ENCODE measurements at places on chromosomes 16 and 17. TPM values are rescaled to one million over a fixed set of nuclear protein-coding genes. Genes with fewer than 3 reads are reported as not detected.

GRCh38 chr17:17179371-17179827 is 26.7 kb downstream of the PLD6 start:
- DNase-seq = peak; percentile 52

- DNase-seq = no peak
These were observed 3.3 kb upstream of the PRSS33 start for GRCh38 chr16:2790631-2791030.

DNA sequence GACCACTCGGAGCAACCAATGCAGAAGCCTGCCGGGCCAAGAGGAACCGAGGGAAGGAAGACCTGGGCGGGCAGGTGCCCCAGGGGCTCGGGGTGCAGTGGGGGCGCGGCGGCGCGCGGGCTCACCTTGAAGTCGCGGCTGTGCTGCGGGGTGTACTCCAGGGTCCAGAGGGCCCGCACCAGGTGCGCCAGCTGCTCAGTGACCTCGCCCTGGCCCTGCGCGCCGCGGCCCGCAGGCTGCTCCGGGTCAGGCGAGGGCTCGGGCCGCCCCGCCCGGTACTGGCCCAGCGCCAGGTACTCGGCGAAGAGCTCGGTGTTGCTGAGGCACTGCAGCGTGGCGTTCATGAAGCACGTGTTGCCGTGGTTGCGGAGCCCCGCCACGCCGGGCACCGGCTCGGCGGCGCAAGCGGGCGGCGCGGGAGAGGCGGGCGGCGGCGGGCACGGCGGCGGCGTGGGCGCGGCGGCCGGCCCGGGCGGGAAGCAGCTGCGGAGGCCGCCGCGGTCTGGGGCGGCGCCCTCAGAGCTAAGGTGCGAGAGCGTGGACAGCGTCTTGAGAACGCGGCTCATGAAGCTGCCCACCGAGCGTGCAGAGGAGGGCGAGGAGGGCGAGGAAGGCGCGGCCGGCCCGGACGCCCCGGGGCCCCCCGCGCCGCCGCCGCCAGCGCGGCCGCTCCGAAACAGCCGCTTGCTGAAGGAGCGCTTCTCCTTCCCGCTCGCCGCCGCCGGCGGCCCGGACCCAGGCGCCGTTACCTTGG is 562 bp downstream of the USP31 start:
- DNase-seq = no peak

GRCh38 chr17:75652341-75652740 is 14.6 kb downstream of the RECQL5 start:
- DNase-seq = no peak

DNA sequence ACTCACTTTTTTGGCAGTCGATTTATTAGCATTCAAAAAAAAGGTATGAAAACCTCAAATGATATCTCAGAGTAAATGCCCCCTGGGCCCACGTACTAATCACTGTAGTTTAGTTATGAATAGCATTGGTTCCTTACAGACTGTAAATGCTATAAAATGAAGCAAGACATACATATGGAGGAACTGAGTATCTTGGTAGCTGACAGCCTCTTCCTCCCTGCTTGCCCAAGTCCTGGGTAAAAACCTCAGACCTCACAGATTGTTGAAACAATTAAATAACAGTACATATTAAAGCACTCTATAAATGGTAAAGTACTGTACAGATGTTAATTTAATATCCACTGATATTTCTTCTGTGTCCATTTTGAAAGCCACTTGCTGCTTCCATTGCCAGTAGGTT is 33.2 kb upstream of the ABCC11 start:
- DNase-seq = no peak

- DNase-seq = no peak
These were observed 169.2 kb downstream of the HAPSTR1 start for GRCh38 chr16:9260666-9261065.

GRCh38 chr16:3645504-3646347 is 8.8 kb upstream of the DNASE1 start:
- no peak for DNase-seq

- no peak for DNase-seq
These were observed 24.0 kb downstream of the CCR7 start for GRCh38 chr17:40541060-40541872.

GRCh38 chr17:47716375-47716774 is 16.7 kb upstream of the TBX21 start:
- DNase-seq = no peak

GRCh38 chr17:79819085-79819484 is 20.2 kb downstream of the CBX4 start:
- no peak for DNase-seq

GRCh38 chr17:10211666-10212065 is 13.3 kb upstream of the GAS7 start:
- DNase-seq = no peak

GRCh38 chr17:17497065-17497844 is 1.1 kb upstream of the RASD1 start:
- DNase-seq = no peak

DNA sequence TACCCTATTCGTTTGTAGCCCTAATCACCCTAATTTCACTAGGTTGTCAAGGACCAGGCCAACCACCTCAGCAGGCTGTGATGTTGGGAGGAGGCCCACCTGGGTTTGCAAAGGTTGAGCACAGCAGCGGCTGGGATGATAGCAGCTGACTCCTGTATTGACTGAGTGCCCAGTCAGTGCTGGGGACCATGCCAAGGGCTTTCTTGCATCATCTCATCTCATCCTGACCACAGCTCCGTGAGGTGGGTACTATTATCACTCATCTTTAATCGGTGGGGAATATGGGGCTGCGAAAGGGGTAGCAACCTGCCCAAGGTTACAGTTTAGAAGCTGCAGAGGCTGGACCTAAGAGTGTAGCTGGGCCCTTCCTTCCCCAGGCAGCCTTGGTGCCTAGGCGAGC is 11.7 kb downstream of the ATPAF2 start:
- no peak for DNase-seq

GRCh38 chr17:38579934-38580333 is 25.8 kb downstream of the SRCIN1 start:
- DNase-seq = peak; percentile 45

- no peak for DNase-seq
These were observed 48.7 kb upstream of the FOXJ1 start for GRCh38 chr17:76189741-76190140.

DNA sequence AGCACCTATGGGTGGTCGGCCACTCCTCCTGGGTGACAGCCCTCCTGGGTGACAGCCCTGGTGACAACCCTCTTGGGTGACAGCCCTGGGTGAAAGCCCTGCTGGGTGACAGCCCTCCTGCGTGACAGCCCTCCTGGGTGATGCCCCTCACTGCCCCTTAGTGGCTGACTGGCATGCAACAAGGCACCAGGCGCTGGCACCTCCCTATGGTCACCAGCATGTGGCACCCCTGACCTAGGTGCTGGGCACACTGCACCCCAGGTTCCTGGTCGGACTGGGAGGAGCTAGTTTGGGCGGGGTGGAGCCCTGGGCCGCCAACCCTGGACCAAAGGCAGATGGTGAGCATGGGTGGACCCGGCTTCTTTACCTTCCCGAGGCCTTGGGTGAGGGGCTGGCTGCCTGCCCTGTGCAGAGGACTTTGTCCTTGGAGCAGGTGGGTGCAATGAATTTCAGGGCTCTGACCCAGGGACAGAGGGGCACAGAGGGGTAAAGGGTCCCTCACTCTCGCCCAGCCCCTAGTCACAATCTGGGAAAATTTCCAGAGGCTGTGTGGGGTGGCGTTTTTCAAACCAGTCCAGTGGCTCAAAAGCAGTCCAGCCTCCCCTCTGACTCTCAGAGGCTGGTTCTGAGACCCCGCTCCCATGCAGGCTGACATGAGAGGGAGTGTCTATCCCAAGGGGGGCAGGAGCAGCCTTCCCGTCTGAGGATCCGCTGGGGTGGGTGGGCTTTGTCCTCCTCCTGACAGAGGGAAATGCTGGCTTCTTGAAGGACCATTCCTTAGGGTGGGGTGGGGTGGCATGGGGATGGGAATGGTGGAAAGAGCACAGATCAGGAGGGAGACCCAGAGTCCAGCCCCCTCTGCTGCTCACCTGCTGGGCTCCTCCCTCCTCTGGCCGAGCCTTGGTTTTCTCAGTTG is 25.9 kb upstream of the TNFRSF13B start:
- no peak for DNase-seq

DNA sequence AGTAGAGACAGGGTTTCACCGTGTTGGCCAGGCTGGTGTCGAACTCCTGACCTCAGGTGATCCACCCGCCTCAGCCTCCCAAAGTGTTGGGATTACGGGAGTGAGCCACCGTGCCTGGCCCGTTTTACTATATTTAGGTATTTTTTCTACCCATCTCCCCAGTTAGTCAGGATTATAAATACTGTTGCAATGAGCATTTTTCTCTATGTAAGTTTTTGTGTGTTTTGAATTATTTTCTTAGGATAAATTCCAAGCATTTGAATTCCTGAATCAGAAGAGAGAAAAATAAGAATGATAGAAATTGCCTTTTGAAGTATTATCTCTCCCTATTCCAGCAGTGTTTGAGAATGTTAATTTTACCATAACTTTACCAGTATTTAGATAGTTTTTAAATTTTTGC is 36.6 kb downstream of the KIAA0513 start:
- DNase-seq = no peak

GRCh38 chr17:70610161-70610560 is 440.8 kb downstream of the KCNJ2 start:
- DNase-seq = no peak

DNA sequence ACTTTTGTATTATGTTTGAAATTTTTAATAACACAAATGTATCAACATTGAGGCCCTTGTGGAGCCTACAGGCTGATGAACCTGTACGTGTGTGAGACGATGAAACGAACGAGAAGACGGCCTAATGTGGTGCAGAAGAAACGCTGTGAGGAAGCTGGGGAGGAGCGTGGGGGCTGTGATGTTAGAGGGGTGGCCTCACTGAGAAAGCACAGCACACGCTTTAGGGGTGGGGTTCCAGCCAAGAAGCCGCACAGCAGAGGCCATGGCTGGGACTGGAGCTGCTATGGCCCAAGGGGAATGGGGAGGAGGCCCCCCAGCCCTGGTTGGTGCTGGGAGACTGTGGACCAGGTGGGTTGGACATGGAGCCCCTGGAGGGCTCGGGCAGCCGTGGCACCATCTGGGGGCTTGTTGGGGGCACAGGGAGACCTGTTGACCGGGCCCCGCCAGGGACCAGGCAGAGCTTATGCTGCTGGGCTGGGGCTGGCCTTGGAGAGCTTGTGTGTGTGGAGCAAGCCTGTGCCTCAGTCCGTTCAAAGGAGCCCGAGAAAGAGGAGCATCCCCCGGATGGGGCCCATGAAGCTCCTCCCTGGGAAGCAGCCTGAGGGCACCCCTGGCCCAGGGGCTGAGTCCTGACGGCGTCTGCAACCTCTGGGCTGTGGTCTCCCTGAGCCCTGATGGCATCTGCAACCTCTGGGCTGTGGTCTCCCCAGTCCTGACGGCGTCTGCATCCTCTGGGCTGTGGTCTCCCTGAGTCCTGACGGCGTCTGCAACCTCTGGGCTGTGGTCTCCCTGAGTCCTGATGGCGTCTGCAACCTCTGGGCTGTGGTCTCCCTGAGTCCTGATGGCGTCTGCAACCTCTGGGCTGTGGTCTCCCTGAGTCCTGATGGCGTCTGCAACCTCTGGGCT is 44.7 kb downstream of the METRNL start:
- no peak for DNase-seq

DNA sequence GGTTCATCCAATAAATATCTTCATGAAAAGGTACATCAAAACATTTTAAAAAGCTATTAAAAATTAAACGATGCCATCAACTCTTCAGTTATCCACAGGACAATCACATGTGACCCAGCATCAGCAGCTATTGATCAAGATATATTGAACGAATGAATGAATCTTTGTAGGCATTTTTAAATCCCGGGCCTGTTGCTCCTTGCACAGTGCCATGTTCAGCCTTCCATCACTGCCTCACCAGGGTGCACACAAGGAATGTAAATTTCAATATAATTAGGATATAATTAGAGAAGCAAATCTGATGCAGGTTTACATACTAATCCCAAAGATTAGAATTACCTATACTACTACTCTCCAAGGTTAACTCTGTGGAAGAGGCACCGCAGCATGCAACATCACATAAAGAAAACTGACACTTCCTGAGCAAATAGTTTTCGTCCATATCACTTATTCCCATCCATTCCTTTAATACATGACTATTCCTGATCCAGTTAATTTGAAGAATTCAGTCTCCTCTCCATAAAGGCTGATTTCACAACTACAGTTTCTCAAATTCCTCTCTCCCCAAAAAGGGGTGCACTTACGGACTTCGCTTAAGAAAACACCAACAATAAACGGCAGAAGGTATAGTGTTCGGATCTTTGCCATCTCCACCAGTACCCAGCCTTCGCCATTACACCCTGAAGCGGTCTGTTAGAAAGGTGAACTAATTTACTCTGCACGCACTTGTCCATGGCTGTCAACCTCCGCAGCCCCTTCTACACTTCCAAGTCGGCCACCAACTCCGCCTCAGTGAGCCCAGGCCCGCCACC is 938 bp downstream of the NCOR1 start:
- DNase-seq = peak; percentile 37

DNA sequence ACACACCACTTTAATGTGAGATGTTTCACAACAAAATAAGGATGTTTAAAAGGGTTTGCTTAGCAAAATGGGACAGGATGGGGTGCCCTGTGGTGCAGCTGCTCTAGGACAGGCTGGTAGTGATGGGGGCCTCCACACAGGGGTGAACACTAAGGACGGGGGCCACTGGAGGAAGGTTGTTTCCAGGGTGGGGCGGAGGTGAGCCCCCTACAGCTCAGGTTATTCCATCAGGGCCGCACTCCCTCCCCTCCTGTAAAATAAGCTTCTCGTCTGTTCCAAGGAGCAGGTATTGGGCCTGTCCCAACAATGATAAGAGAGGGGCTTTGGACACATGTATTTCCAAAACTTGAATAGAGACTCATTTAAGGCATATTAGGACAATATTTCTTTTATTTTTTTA is 1.9 kb upstream of the HEXD start:
- no peak for DNase-seq

The AANAT gene
- not detected for total RNA-seq

The TNFRSF13B gene
- total RNA-seq = not detected

The NPTX1 gene
- under 0.01 TPM for total RNA-seq

The NEUROD2 gene
- not detected for total RNA-seq

The KRTAP4-6 gene
- not detected for total RNA-seq

The SPATA22 gene
- total RNA-seq = not detected

The DNAJA3 gene
- total RNA-seq = 62.9 TPM

The RCVRN gene
- total RNA-seq = not detected

The GJD3 gene
- total RNA-seq = 0.53 TPM

The TBC1D3I gene
- not detected for total RNA-seq

The CACNA1G gene
- total RNA-seq = not detected

The ELOB gene
- total RNA-seq = 946 TPM
